ENCODE measurements at places on chromosomes 7 and 10. TPM values are rescaled to one million over a fixed set of nuclear protein-coding genes. Genes with fewer than 3 reads are reported as not detected.

DNA sequence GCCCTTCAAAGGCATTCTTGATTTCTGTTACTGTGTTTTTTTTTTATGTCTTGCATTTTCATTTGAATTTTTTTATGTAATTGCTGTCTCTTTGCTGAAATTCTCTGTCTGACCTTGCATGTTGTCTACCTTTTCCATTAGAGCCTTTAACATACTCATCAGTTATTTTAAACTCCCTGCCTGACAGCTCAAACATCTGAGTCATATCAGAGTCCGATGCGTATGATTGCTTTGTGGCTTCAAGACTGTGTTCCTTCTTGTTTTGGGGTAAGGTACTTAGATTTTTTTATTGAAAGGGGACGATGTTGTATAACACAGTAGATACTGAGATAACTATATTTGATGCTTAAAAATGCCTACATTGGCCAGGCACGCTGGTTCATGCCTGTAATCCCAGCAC lies 9.7 kb upstream of the TARP start:
- no peak for DNase-seq

GRCh38 chr7:148397985-148398384 lies 192.6 kb upstream of the C7orf33 start:
- DNase-seq = no peak

- no peak for DNase-seq
These were observed at the start of gene HIP1 for GRCh38 chr7:75738604-75738974. TSS of gene HIP1 (minus strand) at chr7:75738941. CDS start at chr7:75738920, 21 bp downstream.

GRCh38 chr7:54823776-54824175 lies 64.8 kb upstream of the SEC61G start:
- no peak for DNase-seq

GRCh38 chr10:71244431-71245419 lies 32.4 kb downstream of the UNC5B start:
- peak; percentile 71 for DNase-seq

DNA sequence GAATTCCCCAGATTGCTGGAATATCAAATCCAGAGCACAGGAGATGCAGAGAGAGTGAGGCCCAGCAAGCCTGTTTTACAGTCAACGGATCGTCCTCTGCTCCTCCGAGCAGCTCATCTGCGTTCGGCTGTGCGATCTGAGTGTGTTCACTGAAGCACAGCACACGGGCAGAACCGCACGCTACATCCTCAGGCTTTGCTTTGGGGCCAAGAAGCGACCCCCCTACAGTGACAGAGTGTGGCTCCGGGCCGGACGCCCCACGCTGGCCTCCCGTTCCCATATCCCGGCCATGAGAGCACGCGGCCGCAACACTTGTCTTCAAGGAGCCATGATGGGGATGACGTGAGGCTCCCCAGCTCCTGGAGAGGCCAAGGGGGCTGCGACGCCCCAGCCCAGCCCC lies 431.4 kb downstream of the DNAJB6 start:
- no peak for DNase-seq

DNA sequence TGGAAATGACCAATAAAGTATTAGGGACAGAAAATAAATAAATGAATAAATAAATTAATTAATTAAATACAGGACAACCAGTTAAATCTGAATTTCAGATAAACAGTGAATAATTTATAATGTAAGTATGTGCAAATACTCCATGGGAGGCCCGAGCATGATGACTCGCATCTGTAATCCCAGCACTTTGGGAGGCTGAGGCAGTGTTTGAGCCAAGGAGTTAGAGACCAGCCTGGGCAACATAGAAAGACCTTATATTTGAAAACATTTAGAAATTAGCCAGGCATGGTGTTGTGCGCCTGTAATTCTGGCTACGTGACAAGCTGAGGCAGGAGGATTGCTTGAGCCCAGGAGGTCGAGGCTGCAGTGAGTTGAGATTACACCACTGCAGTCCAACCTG lies 123.7 kb downstream of the CUL2 start:
- DNase-seq = no peak

DNA sequence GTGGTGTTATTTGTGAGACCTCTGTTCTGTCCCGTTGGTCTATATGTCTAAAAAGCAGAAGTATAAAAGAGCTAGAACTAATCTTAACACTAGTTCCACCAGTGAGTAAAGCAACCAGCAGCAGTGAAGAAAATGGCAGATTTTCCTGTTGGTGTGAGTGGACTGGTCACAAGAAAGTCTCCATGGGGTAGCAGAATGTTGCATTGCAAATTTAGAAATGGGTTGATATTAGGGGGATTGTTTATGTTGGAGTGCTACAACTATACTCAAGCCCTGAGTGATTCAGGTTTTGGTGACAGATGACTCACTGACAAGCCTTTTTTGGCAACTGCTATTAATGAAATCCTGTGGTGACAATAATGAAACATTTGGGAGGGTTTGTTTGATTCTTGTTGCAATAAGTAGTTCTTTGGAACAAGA lies 5.6 kb downstream of the AVL9 start:
- no peak for DNase-seq

- DNase-seq = no peak
These were observed 116.1 kb downstream of the INSYN2A start for GRCh38 chr10:127080317-127080716.

DNA sequence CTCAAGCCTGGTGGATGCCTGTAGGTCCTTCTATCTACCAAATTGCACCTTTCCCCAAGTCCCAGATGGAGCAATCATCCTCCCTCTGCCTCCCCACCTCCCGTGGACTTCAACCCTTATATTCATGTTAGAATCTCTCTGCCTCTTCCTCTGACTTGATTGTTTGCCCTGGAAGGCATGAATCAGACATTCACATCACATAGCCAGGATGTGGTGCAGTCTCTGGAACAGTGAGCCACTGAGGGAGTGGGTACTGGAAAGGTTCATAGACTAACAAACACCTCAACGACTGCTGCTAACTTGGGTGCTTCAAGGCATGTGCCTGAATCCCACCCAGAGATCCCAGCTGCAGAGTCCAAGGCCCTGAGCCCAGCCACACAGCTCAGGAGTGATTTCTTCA lies 494.0 kb downstream of the TNS3 start:
- no peak for DNase-seq

DNA sequence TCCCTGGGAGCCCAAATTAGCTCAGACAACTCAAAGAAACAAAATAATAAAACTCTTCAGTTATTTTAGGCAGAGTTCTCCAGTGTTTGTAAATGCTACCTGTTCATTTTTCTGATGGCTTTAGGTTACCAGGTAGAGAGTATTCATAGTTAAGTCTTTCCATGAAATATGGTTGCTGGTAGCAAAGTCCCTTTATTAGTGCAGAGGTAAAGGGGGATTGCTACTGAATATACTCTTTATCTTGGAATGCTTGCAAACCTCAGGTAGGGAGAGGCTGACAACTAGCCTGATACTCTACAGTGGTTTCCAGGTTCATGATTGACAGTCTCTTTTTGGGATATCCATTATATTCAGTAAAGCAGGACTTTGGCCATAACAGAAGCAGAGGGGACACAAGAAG lies 6.5 kb downstream of the TAX1BP1 start:
- DNase-seq = no peak

DNA sequence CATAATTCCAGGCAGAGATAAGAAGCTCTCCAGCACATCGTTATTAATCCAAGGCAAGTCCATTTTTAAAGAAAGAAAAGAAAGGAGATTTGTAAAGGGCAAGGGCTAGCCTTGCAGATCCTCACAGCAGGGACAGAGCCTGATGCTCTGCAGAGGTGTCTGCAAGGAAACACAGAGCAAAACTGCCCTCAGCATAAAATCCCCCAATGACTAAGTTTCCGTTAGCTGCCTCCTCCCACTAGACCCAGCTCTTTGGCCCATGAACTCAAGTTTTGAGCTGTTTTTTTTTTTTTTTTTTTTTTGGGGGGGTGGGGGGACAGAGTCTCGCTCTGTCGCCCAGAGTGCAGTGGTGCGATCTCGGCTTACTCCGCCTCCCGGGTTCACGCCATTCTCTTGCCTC lies 300.7 kb downstream of the MTERF1 start:
- no peak for DNase-seq

The NACAD gene
- total RNA-seq = 3.8 TPM

The MEOX2 gene
- total RNA-seq = 7.7 TPM

The SPDYE11 gene
- total RNA-seq = not detected

The PKD2L1 gene
- total RNA-seq = not detected

The DEPP1 gene
- 27.5 TPM for total RNA-seq

The PAX2 gene
- total RNA-seq = not detected

The ARMC3 gene
- total RNA-seq = not detected

Data from left ventricle myocardium inferior (tissue), 1 donor.